Adipocyte (in vitro differentiated cells): ENCODE measurements at places on chromosomes 5 and 9.

- no peak for DNase-seq
Observed at GRCh38 chr5:149860801-149861322, 83.7 kb downstream of the PDE6A start.

DNA sequence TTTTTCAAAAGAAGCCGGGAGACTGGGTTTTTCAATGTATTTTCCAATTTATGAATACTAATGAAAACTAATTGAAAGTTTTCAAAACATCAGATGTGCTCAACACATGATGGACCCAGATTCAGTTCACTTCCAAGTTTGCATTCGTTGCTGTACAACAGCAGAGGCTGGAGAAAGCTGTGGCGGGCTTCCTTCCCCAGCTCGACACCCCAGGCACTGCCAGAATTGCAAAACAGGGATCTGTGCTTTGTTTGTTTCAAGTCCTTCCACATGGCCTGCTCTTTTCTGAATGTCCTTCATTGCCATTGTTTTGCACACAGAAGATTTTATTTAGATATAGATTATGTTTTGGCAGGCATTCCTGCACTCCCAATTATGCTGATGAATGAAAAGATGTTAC, 30.3 kb upstream of the INSYN2B start:
- DNase-seq: no peak

GRCh38 chr9:113708821-113709713, 167.0 kb upstream of the ZNF618 start:
- no peak for DNase-seq

DNA sequence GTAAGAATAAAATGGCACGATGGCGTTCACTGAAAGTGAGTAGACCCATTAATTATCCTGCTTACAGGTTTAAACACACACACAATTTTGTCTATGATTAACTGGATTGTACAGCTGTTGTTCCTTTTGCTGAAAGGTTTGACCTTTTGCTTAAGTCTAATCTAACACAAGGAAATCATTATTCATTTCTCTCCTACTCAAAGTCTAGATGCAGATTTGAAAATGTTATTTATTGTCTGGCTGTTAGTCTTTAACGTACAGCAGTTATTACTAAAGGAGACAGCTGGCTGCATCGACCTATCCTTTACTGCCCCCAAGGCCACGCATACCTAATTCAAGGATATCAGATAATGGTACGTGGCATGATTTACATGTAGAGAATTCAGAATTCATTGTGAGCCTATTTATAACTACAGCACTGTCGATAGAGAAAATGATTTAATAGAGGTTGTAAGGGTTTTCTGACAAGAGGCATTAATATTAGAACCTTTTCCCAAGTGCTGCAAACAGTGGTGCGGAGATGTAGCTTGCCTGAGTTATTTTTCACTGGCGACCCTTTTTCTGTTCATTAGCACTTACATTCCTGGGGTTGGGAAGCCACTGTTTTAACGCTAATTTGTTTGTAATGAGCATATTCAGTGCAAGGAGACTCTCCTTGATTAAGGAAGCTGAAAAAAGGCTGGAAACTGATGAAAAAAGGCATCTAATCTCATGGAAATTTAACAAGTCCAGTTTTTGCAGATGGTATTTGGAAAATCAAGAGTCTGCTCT, 368.4 kb upstream of the GRAMD2B start:
- no peak for DNase-seq

DNA sequence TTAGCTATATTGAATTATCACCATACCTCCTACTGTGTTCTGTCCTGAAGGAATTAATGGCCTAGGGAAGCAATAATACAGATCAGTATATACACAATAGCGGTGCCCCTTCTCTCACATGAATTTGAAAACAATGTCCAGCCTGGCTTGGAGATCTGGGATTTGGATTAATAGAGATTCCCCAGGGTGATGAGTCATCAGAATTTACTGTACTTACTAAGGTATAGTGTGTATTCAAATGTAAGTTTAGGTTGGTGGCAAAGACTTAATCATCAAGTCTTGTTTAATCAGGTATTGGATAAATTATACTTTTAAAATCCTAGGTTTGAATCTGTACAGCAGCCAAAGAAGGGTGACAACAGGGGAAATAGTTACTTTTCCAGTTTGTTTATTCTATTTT, 121.5 kb downstream of the FEM1C start:
- DNase-seq: no peak

DNA sequence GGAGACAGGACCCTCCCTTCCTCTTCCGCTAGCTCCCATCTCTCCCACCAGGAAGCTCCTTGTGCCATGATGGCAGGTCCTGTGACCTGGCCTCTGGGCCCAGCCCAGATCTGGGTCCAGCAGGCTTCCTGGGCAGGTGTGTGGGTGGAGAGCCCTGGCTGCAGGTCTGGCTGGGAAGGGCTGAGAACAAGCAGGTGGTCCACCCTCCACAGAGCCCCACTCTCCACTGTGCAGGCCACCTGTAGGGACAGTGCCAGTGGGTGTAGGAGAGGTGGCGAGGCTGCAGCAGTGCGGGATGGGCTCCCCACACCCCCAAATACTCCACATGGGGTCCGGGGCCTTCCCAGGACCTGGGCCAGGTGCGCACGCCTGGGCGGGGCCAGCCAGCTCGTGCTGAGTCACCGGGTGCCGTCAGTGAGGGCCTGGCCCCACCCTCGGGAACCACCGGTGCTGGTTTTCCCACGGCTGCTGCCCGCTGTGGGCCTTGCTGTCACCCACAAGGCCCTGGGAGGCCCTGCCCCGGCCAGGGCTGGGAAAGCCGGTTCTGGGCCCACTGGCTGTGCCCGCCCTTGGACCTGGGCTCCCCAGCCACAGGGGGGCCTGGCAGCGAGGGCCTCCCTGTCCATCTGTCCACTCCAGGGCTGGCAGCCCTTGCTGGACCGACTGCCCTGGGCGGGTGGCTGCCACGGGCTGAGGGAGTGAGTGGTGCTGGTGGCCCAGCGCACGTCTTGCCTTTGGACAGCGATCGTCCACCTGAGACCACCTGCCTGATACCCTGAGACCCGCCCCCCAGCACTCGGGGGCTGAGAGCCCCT, 9.3 kb upstream of the NRARP start:
- DNase-seq: no peak
